GM19239 (cell line): ENCODE measurements at places on chromosomes 5 and 9.

GRCh38 chr5:39352951-39353350, 11.3 kb downstream of the C9 start:
- no peak for DNase-seq

DNA sequence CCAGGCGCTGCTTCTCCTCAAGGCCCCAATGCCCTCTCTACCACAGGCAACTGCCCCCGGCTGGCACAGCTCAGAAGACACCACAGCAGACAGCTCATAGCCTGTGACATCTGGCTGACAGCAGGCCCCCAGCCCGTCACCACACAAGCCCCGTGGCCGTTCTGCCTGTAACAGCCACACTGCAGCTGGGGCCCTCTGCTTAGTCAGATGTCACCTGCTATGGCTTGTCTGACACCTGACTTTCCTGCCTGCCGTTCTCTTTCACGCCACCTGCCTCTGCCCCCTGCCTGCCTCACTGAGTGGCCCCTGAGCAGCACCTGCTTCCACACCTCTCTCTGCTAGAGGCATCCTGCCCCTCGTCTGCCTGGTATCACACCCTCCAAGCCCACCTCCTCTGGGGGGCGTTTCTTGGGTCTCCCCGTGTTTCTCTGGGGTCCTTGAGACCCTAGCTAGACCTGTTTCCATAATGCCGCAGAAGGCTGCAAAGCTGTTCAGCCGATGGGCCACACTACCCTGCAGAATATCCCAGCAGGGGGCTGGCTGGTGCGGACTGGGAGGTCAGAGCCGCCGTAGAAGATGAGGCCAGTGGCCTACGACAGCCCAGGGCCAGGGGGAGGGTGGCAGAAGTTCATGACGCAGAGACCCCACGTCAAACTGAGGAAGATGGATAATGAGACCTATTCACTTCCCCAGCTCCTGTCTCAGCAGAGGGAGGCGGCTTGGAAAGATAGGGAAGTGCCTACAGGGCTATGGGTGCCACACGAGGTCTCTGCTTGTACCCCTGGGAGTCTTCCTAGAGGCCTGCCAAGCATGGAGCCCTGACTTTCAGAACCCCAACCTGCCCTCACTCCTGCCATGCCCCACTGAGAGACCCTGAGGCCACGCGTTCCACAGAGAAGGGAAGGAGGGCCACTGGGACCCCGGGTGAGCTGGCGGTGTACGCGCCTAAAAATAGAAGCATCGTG, 95.1 kb downstream of the ZNF354C start:
- DNase-seq, result no peak

DNA sequence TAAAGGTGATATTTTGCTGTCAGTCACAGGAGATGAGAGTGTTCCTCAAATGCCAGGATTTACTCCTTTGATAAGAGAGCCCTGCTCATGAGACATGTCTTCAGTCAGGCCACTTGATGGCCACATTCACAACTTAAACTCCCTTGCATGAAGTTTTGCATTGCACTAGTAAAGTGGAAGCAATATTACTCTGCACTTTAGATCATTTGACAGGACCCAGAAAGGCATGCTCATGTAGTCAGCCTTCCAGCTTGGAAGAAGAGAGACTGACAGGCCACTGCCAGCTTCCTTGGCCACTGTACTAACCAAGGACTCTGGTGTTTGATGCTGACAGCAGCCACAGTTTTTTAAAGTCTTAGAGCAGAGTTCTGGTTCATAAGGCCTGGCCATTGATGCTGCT, 42.6 kb downstream of the NPR3 start:
- no peak for DNase-seq

- no peak for DNase-seq
Observed at GRCh38 chr9:88746743-88747398, 211.9 kb downstream of the NXNL2 start.

DNA sequence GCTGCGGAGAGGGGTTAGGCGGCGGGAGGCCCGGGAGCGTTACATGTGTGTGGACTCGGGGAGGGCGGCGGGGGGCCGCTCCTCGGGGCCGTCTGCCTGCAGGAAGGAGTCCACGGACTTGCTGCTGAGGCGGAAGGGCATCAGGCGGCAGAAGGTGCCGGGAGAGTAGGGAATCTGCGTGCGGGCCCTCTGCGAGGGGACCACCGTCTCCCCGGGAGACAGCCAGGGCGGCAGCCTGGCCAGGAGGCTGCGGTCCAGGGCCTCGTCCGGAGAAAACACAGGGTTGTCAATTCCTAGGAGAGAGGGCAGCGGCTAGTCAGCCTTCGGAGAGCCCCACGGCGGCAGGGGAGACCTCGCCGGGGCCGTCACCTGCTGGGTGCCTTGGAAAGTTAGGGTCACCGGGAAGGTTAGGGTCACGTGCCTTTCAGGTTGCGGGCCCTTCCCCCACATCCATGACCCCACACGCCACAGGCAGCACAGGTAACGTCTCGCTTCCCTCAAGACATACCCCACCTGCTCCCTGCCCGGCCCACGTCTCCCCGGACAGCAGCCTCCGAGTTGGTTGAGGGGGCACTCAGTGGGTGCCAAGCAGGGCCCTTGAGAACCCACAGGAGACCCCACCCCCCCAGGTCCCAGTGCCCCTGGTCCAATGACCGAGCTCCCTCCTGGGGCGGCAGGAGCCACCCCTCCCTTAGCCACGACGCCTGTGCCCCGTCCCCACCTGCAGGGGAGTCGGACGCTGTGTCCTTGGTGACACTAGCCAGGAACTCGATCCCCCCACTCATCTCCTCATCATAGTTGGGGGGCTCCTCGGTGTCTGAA, 32.1 kb downstream of the EXOC3 start:
- DNase-seq, result no peak

- no peak for DNase-seq
Observed at GRCh38 chr5:16740811-16741392, 124.1 kb upstream of the RETREG1 start.

DNA sequence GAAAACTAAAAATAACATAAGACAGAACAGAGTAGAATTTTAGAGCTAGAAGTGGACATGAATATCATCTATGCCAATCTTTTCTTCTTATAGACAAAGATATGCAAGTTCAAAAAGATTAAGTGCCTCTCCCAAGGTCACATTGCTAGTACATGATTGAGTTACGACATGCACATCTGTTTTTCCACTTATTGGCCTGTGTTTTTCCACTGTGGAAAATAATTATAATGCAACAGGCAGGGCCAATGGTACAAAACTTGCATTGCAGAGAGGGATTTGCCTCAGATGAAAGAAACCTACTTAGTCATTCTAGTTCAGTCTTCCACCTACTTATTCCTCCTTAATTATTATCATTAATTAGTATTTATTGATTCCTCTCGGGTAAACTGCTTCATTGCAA, 407.8 kb upstream of the SGCD start:
- DNase-seq, result no peak

GRCh38 chr9:16668734-16669295, 201.7 kb downstream of the BNC2 start:
- no peak for DNase-seq

DNA sequence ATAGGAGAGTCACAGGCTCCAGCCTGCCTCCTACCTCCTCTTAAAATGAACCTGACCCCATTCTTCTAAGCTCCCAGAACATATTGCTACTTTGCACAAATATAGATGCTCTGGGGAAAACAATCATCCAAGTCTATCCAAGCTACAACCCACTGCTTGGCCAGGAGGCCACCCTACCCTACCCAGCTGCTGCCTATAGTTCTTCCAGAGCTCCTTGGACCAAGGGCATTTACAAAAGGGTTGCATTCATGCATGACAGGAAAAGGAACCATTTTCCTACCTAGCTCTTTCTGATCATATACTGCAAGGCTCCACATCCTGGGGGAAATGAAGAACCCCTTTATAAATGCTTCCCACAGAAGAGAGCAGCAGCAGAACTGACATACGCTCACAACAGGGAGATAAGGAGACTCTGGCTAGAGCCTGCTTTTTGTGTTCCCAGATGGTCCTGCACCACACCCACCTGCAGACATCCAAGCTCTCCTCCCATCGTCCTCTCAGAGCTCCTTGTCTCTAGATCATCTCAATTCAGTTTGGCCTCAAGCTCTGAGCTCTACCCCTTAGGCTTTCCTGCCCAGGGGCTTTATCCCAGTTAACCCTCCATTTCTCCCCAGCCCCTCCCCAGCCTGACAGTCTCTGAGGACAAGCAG, 185.5 kb downstream of the SPOCK1 start:
- DNase-seq, result no peak

GRCh38 chr9:2213830-2214468, 198.8 kb downstream of the SMARCA2 start:
- no peak for DNase-seq
